ENCODE measurements at places on chromosomes 12 and 14.
A peak's percentile ranks its signal among the peaks of the same experiment; 100 is the strongest.

DNA sequence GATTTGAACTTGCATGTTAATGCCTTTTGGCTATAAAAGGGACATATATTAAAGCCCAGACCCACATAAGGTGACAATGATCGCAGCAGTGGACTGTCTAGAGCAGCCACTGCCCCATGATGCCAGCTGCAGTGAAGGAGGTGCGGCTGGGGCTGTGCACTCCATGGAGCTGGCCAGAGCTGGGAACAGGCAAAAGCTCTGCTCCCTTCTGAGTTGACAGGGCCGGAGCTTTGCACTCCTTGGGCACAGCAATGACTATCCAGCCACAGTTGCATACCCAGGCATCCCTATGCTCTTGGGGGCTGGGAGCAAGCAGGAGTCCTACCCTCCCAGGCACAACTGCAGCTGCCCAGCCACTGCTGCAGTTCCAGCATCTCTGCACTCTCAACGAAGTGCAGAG lies 50.2 kb downstream of the EGLN3 start:
- DNase-seq, result no peak
- H3K27me3 ChIP-seq, result no peaks in the 10 kb centered on the region
- no peaks in the 10 kb centered on the region for H3K4me1 ChIP-seq
- H3K27ac ChIP-seq, result no peak overlapping the region
- no peak overlapping the region for H3K4me3 ChIP-seq

GRCh38 chr12:82600379-82600778 lies 86.3 kb upstream of the TMTC2 start:
- no peak overlapping the region for H3K4me3 ChIP-seq
- no peaks in the 10 kb centered on the region for H3K27me3 ChIP-seq
- H3K4me1 ChIP-seq, result no peaks in the 10 kb centered on the region

GRCh38 chr12:90181216-90181615 lies 472.6 kb upstream of the ATP2B1 start:
- H3K27ac ChIP-seq, result no peak overlapping the region
- H3K27me3 ChIP-seq, result no peaks in the 10 kb centered on the region
- no peak overlapping the region for H3K4me3 ChIP-seq
- no peaks in the 10 kb centered on the region for H3K4me1 ChIP-seq

GRCh38 chr12:127389923-127390322 lies 877.0 kb upstream of the TMEM132C start:
- DNase-seq, result no peak
- no peak overlapping the region for H3K4me3 ChIP-seq
- H3K4me1 ChIP-seq, result no peaks in the 10 kb centered on the region
- peaks cover 19% of the 10 kb centered on the region for H3K27me3 ChIP-seq
- H3K36me3 ChIP-seq, result no peaks in the 10 kb centered on the region
- H3K27ac ChIP-seq, result no peak overlapping the region

DNA sequence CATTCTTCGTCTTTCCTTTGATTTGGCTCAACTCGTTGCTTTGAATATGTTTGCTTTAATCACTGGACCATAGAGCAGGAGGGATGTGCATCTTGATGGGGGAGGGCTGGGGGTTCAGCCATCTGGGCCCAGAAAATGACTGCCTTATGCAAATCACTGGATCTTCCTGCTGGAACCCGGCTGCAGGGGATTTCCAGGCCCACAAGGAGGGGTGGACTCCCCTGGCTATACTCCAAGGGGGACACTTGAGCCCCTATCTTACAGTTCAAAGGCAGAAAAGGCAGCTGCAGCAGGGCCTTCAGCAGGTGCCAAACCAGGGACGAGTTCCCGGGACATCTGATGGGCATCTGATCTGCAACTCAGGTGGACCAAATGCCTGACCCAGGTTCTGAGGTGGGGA lies 122.5 kb downstream of the DICER1 start:
- no peak overlapping the region for H3K4me3 ChIP-seq
- H3K4me1 ChIP-seq, result no peaks in the 10 kb centered on the region
- no peak overlapping the region for H3K27ac ChIP-seq
- no peaks in the 10 kb centered on the region for H3K27me3 ChIP-seq
- no peaks in the 10 kb centered on the region for H3K36me3 ChIP-seq
- DNase-seq, result no peak

DNA sequence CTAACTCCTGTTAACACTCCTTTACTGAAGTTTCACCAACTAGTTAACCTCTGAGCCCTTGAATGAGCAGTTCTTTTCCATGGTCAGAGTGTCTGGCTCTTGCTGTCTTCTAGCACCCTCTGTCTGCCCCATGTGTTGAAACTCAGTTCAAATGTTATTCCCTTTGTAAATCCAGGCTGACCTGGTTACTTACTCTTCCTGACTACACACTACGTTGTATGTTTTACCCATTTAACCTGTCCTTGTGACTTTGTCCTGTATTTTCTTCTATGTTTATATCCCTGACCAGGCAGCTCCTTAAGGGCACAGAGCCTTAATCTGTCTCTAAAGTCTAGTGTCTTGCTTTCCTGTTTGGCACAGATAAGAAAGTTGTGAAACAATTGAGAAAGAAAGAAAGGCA lies 389.0 kb upstream of the RPL10L start:
- no peak overlapping the region for H3K4me3 ChIP-seq
- no peak for DNase-seq
- no peaks in the 10 kb centered on the region for H3K4me1 ChIP-seq
- H3K36me3 ChIP-seq, result no peaks in the 10 kb centered on the region
- H3K27me3 ChIP-seq, result no peaks in the 10 kb centered on the region
- H3K27ac ChIP-seq, result no peak overlapping the region

DNA sequence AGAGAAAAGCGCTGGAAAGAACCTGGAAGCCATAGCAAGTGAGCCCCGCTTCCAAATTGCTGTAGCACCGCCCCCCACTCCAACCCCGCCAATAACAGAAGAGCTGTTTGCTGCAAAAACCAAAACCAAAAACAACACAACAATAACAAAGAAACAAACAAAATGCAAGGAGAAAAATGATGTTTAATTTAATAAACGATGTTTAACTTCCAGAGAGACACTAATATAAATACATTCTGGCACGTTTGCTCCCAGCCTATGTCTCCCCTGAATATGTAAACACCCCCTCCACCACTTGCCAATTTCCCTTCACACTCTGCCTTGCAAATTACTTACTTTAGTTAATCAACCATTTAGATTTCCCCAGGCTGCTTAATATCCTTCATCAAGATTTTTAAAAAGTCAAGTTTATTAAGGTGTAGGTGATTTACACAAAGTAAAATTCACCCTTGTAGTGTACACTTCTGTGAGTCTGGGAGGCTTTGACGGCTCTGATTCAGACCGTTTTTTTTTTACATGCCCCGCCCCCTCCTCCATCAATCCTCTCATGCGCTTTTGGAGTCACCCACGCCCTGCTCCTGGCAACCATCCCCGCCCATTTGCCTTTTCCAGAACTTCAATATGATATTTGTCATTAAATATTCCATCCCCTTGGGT lies 482 bp upstream of the IFI27L2 start:
- H3K4me1 ChIP-seq, result no peaks in the 10 kb centered on the region
- H3K27me3 ChIP-seq, result no peaks in the 10 kb centered on the region
- H3K27ac ChIP-seq, result peak overlapping the region; percentile 52
- DNase-seq, result peak; percentile 16
- no peaks in the 10 kb centered on the region for H3K36me3 ChIP-seq
- peak overlapping the region; percentile 44 for H3K4me3 ChIP-seq

Data from pancreas (tissue), 10 donors.